Thyroid gland (tissue), 4 donors: ENCODE measurements at places on chromosomes 1 and 21. TPM values are rescaled to one million over a fixed set of nuclear protein-coding genes. Genes with fewer than 3 reads are reported as not detected.

- H3K27me3 ChIP-seq = no peaks in the 10 kb centered on the region
- no peak for DNase-seq
- no peak overlapping the region for H3K27ac ChIP-seq
- H3K36me3 ChIP-seq = no peaks in the 10 kb centered on the region
Measured at GRCh38 chr1:64915381-64916274, 50.7 kb downstream of the JAK1 start.

DNA sequence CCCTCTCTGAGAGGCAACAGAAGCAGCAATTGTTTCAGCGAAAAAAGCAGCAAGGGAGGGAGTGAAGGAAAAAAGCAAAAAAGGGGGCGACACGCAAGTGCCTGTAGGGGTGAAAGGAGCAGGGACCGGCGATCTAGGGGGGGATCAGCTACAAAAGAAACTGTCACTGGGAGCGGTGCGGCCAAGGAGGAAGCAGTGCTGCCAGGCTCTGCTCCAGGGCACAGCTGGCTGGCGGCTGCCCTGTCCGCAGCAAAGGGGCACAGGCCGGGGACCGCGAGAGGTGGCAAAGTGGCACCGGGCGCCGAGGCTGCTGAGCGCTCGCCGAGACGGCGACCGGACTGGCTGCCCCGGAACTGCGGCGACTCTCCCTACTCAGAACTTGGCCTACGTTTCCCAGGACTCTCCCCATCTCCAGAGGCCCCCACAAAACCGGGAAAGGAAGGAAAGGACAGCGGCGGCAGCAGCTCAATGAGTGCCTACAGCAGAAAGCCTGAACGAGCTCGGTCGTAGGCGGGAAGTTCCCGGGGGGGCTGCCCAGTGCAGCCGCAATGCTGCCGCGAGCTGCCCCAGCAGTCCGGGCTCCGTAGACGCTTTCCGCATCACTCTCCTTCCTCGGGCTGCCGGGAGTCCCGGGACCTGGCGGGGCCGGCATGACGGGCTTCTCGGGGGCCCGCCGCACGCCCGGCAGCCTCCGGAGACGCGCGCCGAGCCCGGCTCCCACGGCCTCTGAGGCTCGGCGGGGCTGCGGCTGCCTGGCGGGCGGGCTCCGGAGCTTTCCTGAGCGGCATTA is 1.0 kb upstream of the CDKN2C start:
- no peaks in the 10 kb centered on the region for H3K36me3 ChIP-seq
- H3K4me1 ChIP-seq = peaks cover 9% of the 10 kb centered on the region

Gene SMPDL3B
- 29.5 TPM for total RNA-seq

DNA sequence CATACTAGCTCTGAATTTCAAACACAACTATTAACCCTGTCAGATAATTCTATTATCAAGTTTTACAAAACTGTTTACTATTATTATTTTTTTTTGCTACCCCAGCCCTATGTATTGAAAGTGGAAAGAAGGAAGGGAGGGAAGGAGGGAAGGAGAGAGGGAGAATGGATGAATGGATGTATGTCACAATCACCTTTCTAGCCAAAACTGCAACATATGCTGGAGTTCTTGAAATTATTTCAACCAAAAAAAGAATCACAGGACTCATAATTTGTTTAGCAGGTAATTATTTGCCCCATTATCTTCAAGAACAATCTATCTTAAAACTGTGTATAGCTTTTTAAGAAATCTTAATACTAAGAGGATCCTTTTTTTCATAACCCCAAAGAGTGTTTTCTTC is 5.4 kb downstream of the NRIP1 start:
- H3K4me3 ChIP-seq = no peak overlapping the region
- no peak overlapping the region for H3K27ac ChIP-seq
- peaks cover 43% of the 10 kb centered on the region for H3K4me1 ChIP-seq
- H3K36me3 ChIP-seq = no peaks in the 10 kb centered on the region
- no peak for DNase-seq
- no peaks in the 10 kb centered on the region for H3K27me3 ChIP-seq

Gene RHBG
- total RNA-seq = not detected

DNA sequence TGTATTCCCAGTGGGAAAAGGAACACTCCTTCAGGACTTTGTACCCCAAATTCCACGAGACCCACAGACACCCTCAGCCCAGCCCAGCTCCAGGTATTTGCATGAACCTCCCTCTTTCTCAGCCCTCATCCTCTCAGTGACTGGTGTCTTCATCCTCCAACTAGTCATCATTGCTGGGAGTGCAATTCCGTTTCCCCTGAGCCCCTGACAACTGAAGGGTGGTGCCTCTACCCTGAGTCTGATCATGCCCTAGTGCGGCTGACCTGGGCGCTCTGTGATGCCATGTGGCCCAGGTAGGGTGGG is 3.8 kb upstream of the ZNF692 start:
- peaks cover 13% of the 10 kb centered on the region for H3K4me1 ChIP-seq
- H3K27me3 ChIP-seq = no peaks in the 10 kb centered on the region
- DNase-seq = no peak
- no peaks in the 10 kb centered on the region for H3K36me3 ChIP-seq
- H3K4me3 ChIP-seq = peak overlapping the region; percentile 19

Gene RNU1-2
- total RNA-seq = under 0.01 TPM

Gene SLC44A3
- total RNA-seq = 4.3 TPM

- no peak overlapping the region for H3K27ac ChIP-seq
Measured at GRCh38 chr1:104855550-104855949, 1105.9 kb downstream of the AMY1C start.

Gene CYYR1
- 17.5 TPM for total RNA-seq

DNA sequence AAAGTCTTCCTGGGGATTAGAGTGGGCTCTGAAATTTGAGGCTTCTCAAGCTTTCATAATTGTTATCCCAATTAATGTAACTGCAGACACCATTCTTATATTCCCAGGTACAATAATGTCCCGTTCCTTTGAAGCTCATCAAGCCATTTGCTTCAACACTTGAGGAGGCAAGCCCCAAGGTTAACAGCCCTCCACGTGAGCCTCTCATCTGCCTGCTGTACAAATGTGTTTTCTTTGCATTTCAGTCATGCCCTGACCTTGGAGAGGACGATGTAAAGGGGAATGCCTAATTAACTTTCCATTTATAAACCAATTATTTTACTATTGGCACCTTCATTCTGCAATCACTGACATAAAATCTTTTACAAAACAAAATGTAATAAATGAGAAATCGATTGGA is 106.3 kb downstream of the SETD4 start:
- no peak overlapping the region for H3K4me3 ChIP-seq
- H3K27me3 ChIP-seq = no peaks in the 10 kb centered on the region
- H3K27ac ChIP-seq = no peak overlapping the region
- no peaks in the 10 kb centered on the region for H3K36me3 ChIP-seq

Gene ANGPTL1
- 76.2 TPM for total RNA-seq

GRCh38 chr21:38833117-38833516 is 27.4 kb downstream of the ETS2 start:
- H3K27me3 ChIP-seq = no peaks in the 10 kb centered on the region
- DNase-seq = no peak
- H3K4me3 ChIP-seq = no peak overlapping the region
- peaks cover 12% of the 10 kb centered on the region for H3K4me1 ChIP-seq

- H3K27ac ChIP-seq = no peak overlapping the region
- no peaks in the 10 kb centered on the region for H3K27me3 ChIP-seq
- DNase-seq = no peak
- no peaks in the 10 kb centered on the region for H3K4me1 ChIP-seq
- peaks cover 82% of the 10 kb centered on the region for H3K36me3 ChIP-seq
- H3K4me3 ChIP-seq = no peak overlapping the region
Measured at GRCh38 chr1:182862827-182863226, 23.7 kb downstream of the DHX9 start.

Gene C1orf167
- total RNA-seq = not detected

DNA sequence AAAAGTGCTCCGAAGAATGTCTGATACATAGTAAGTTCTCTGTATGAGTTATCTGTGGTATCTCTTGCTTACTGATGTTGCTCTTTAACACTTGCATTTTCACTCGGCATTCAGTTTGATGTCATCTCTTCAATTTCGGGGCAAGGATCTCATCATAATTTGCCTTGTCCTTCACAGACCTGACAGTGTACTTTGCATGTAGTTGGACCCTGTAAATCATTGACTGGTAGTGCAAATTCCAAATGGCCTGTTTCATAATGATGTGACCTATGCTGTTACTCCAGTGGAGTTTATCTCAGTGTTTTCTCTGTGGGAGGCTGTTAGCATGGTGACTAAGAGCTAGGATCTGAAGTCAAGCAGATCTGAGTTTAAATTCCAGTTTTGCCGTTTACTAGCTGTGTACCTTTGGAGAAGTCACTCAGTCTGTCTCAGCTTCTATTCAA is 34.2 kb upstream of the ABCD3 start:
- no peak for DNase-seq
- H3K4me3 ChIP-seq = no peak overlapping the region
- peaks cover 22% of the 10 kb centered on the region for H3K4me1 ChIP-seq
- no peaks in the 10 kb centered on the region for H3K36me3 ChIP-seq
- no peaks in the 10 kb centered on the region for H3K27me3 ChIP-seq

DNA sequence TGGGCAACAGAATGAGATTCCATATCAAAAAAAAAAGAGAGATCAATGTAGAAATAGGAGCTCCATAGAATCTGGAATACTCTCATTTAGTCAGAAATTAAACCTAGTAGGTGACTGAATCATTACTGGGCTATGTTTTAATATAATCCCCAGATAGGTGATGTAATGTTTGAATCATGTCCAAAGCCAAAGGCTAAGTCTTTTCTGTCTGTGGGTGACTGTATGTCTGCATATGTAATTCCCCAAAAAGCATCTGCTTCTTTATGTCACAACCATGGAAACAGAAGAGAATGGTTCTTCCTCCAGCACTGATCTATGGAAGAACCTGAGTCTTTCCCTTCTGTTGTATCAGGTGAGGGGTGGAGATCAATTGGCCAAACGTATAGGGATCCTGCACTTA is 5.8 kb downstream of the LAMC2 start:
- no peak for DNase-seq
- H3K27ac ChIP-seq = no peak overlapping the region
- H3K27me3 ChIP-seq = no peaks in the 10 kb centered on the region

Gene OR2T33
- total RNA-seq = 1.4 TPM

- no peaks in the 10 kb centered on the region for H3K4me1 ChIP-seq
- H3K27ac ChIP-seq = no peak within 1 kb of the TSS
- no peaks in the 10 kb centered on the region for H3K36me3 ChIP-seq
- no peaks in the 10 kb centered on the region for H3K27me3 ChIP-seq
- H3K4me3 ChIP-seq = no peak within 1 kb of the TSS
Measured at GRCh38 chr1:119414950-119415349, at the start of gene HSD3B2. Gene HSD3B2, plus strand, starts transcription at chr1:119415150. Its CDS starts 270 bp downstream, at chr1:119415420.

Gene UBE2U
- total RNA-seq = not detected

DNA sequence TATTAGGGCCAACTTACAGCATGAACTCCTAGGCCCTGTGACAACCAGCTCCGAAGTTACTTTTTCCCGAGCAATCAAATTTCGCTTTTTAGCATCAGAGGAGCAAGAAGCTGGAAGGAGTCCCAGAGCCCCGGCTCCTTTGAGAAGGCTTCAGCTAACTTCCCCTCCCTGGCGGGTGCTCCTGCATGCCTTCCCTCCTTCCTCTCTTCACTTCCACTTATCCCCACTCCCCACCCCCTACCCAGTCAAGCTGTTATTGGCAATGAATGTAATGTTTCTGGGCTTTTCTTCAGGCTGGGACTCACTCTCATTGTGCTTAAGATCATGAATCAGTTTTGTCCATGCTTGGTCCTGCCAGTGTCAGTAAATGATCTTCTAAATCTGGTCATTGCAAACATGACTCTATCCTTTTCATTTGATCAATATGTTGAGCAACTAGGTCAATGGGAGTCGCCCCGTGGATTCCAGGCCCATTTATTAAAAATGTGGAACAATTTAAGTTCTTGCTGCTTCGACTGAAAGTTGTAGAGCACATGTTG is 94.5 kb upstream of the TSPAN2 start:
- H3K4me3 ChIP-seq = no peak overlapping the region
- H3K27ac ChIP-seq = no peak overlapping the region
- H3K36me3 ChIP-seq = no peaks in the 10 kb centered on the region
- no peaks in the 10 kb centered on the region for H3K27me3 ChIP-seq
- H3K4me1 ChIP-seq = no peaks in the 10 kb centered on the region
- DNase-seq = peak; percentile 72

Gene SLC66A1
- 17.8 TPM for total RNA-seq

Gene CYP2J2
- total RNA-seq = not detected

DNA sequence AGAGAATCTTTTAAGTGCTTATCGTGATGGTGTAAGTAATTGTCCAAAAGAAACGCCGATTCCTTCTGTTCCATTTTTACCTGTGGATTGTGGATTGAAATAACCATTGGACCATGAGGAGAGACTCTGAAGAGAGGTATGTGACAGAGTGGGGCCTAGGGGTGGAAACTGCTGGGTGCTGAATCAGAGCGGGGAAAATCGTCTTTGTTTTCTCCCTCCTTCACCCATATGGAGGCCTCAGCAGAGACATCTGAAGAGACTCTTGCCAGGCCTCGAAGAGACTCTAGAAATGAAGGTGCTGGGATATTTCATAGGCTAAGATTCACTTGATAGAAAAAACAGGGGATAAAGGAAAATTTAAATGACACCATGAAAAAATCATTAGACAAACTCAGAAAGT is 1327.0 kb downstream of the BRINP3 start:
- H3K4me3 ChIP-seq = no peak overlapping the region
- H3K36me3 ChIP-seq = no peaks in the 10 kb centered on the region
- no peaks in the 10 kb centered on the region for H3K4me1 ChIP-seq
- DNase-seq = no peak

Gene SLAMF7
- 0.93 TPM for total RNA-seq

Gene KCNA3
- 3.2 TPM for total RNA-seq

Gene TNFAIP8L2
- total RNA-seq = 4.2 TPM

DNA sequence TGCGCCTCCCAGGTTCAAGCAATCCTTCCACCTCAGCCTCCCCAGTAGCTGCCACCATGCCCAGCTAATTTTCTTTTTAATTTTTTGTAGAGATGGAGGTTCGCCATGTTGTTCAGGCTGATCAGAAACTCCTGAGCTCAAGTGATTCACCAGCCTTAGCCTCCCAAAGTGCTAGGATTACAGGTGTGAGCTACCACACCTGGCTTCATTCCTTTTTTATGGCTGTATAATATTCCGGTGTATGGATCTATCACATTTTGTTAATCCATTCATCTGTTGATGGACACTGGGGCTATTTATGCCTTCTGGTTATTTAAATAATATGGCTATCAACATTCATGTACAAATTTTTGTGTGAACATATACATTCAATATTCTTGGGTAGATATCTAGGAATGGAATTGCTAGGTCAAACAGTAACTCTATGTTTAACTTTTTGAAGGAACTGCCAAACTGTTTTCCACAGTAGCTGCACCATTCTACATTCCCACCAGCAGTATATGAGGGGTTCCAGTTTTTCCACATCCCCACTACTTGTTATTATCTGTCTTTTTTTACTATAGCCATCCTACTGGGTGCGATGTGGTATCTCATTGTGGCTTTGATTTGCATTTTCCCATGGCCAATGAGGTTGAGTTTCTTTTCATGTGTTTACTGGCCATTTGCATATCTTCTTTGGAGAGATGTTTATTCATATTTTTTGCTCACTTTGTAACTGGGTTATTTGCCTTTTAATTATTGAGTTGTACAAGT is 11.0 kb downstream of the SLC27A3 start:
- no peak overlapping the region for H3K4me3 ChIP-seq
- H3K36me3 ChIP-seq = no peaks in the 10 kb centered on the region
- H3K27me3 ChIP-seq = no peaks in the 10 kb centered on the region

Gene HOOK1
- 28.5 TPM for total RNA-seq

Gene GBP6
- total RNA-seq = 0.89 TPM

GRCh38 chr1:151143057-151143435 is 3.4 kb downstream of the SEMA6C start:
- no peak overlapping the region for H3K27ac ChIP-seq
- H3K4me1 ChIP-seq = peaks cover 25% of the 10 kb centered on the region
- no peaks in the 10 kb centered on the region for H3K36me3 ChIP-seq

Gene CDCA8
- total RNA-seq = 0.33 TPM
